ENCODE measurements at places on chromosomes 4 and X.

- no peak for DNase-seq
Observed at GRCh38 chr4:61277785-61278760, 77.9 kb downstream of the ADGRL3 start.

DNA sequence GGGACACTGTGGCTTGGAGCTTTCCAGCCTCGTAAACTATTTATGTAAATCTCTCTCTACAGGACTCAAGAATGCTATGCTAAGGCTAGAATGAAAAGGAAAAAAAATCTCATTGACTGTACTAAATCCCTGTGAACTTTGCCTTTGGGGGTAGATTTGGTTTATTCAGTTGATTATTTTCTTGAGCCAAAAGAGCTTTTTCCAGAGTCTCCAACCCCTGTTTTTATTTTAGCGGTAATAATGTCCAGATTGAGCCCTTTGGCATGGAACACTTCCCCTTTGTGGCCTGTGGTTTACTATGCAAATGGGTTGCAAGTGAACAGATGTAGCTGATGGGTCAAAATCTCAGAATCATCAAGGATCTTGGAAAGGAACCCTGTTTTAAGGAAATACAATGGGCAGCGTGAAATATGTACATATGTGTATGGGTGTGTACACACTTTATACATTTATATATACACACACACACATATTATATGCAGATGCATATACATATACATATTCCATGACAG is 72.9 kb downstream of the FAM9B start:
- DNase-seq, result no peak

GRCh38 chr4:82005158-82005557 is 368.6 kb downstream of the HNRNPD start:
- no peak for DNase-seq

DNA sequence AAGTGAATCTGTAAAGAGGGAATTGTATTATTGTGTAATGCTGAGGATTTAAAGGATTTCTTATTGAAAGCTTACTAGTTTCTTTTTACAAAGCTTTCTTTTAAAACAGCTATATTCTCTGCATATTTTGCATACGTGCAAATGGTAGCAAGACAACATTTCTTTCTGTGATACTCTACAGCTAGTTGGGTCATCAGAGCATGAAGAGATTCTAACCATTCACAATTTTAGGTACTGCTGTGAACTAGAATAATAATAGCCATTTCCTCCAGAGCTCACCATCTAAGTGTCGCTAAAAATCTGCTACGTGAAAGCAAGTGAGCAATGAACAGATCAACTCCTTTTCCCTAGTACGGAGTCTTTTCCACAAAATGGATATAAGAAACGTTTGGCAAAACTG is 37.3 kb downstream of the ARHGAP6 start:
- DNase-seq, result no peak

DNA sequence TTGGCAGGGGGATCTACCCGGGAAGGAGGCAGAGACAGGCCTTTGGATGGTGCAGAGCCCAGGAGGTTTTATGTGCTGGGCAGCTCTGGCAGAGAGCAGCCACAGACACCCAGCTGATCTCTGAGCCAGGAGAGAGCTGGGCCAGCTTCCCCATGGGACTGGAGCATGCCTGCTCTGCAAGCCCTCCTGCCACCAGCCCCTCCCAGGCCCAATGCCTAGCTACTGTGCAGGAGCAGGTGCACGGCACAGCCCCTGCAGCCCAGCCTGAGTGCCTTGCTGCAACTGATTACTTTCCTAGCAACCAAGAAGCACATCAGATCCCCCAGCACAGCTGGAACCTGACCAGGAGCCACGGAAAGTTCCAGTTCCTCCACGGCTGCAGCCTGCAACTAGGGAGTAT is 57.8 kb upstream of the BEND2 start:
- DNase-seq, result no peak

DNA sequence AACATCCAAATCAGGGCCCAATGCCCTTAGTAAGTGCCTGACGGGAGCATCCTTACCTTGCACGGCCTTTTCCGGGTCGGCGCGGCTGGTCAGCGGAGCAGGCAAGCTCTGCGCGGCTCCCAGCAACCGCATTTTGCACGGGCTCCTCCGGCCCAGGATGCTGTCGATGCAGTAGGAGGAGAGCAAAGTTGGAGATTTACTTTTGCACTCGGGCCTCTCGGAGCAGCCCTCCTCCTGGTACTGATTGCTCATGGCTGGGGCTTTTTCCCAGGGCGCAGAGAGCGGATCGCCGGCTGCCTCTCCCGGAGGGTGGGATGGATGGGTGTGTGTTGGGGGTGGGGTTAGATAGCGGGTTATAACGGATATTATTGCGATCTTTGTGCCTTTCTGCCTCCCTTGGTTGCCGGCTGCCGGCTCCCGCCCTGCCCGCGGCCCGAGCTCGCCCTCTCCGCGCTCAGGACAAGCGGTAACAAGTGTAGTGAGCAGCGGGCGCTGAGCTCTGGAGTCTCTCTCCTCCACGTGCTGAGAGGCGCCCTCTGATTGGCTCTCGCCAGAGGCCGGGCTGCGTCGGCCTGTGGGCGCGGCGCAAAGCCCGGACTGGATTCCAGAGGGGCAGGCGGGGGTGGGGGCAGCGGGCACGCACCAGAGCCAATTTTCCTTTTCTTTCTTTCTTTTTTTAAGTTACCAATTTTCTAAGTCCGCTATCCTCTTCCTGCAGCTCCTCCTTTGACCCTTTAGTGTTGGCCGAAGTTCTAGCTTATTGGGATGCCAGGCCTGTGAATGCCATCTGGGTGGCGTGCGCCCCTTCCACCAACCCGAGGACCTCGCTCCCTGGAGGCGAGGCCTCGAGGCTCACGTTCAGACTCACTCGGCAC is at the start of gene ARX:
TSS of gene ARX (minus strand) at position 480 of the 875 bp plus-strand sequence. CDS start at position 252, 228 bp downstream.
- DNase-seq, result peak; percentile 69

DNA sequence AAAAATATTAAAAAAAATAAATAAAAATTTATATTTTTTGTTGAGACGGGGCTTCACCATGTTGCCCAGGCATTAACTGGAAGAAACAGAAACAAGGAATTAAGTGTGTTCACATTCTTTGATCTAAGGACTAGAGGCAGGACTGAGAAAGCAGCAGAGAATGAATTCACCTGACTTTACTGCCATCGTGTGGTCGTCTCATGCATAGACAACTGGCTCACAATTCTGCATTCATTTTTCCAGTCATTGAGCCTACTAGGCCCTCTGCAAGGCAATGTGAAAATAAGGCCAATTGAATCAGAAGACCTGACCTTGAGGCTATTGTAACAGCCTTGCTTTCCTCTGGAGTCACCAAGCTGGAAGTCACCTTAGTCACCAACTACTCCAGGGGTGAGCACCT is 37.4 kb downstream of the LHFPL1 start:
- no peak for DNase-seq

- peak; percentile 48 for DNase-seq
Observed at GRCh38 chr4:8910100-8910821, 38.6 kb upstream of the HMX1 start.

- no peak for DNase-seq
Observed at GRCh38 chr4:100146756-100147155, 43.5 kb downstream of the DDIT4L start.

- no peak for DNase-seq
Observed at GRCh38 chrX:125940985-125941384, 225.1 kb downstream of the DCAF12L2 start.

- DNase-seq, result peak; percentile 57
Observed at GRCh38 chr4:182449186-182449929, 206.2 kb downstream of the TENM3 start.

All from RWPE2 (cell line).